Cardiac muscle cell (in vitro differentiated cells and primary cell): ENCODE measurements at places on chromosomes 6 and 20.
A peak's percentile ranks its signal among the peaks of the same experiment; 100 is the strongest.

GRCh38 chr20:51003753-51004152, 19.2 kb downstream of the KCNG1 start:
- no peak for DNase-seq

GRCh38 chr20:45308117-45308778, at the start of gene MATN4:
TSS of gene MATN4 (minus strand) at chr20:45308299. CDS start at chr20:45305582, 2,717 bp downstream.
- no peak for DNase-seq

DNA sequence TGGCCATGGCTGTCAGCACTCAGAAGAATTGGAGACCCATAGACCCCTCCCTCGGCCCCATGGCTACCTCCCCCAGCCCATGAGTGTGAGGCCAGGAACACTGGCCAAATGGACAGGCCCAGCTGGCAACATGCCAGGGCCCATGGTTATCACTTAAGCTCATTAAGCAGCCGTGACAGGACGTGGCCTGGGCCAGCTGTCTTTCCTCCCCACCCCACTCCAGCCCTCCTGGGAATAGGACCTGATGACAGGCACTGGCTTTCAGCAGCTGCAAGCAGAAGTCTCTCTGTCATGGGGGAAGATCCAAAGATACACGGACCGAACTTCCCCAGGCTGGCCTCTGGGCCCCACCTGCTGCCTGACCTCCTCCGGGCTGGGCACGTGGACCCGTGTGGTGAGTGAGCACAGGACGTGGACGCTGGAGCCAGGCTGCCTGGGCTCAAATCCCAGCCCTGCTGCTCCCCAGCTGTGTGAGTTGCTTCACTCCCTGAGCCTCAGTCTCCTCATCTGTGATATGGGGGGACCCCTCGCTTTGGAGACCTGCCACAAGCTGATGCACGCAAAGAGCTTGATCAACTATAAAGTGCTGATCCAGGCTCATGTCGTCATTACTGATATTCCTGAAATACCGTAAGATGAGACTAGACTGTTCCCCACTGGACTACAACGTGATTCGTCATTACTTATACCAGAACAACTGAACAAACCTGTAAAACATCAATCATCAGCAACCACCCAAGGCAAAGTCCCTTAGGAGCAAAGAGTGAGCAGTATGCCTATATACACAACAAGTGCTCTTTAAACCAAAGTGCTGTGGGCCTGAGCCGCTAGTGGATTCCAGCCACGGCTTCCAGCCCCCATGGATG, 22.0 kb upstream of the VSTM2L start:
- peak; percentile 44 for DNase-seq

DNA sequence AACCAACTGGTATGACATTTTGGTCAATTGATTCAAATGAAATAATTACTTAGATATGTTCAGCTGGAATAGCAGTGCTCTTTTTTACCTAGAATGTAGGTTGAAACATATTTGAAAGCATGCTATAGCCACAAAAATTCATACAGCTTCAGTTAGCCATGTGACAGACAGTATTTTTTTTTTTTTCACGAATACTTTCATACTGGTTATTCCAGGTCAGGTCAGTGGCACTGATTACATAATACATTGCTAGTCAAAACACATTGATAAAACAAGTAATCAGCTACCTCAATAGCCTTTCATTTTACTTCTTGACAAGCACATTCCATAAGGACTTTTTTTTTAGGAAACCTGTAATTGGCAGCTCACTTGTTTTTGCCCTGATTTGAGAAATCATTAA, 222.6 kb downstream of the EYA4 start:
- DNase-seq: no peak

GRCh38 chr6:4397307-4397706, 261.9 kb upstream of the ECI2 start:
- DNase-seq: no peak

DNA sequence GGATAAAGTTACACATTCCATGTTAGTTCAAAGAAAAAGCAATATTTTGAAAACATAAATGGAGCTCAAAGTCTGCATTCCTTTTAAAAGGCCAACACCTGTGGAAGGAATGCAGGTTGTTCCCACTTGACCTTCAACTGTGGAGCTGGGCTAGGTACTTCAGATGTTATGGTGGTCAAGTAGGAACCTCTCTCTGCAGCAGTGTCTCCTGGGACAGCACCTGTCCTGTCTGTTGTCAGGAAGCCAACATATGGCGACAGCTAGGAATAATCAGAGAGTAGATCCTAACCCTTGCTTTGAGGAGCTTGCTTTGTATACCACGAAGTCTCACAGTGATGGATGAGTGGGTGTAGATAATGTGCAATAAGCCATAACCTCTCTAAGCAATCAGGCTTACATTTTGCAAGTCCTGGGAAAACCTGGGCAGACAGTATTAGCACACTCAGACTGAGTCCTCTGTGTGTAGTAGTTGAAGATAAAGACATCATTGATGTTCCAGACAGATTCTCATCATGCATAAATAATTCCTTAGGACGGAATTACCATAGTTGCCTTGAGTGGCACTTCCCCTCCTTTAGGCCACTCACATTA, 347.5 kb downstream of the PRL start:
- DNase-seq: no peak
